ENCODE measurements at places on chromosomes 6 and 20.
A peak's percentile ranks its signal among the peaks of the same experiment; 100 is the strongest.

- no peak for DNase-seq
Observed at GRCh38 chr6:28768187-28768913, 155.4 kb downstream of the TRIM27 start.

- DNase-seq = no peak
Observed at GRCh38 chr20:46898423-46898822, 3.8 kb downstream of the EYA2 start.

DNA sequence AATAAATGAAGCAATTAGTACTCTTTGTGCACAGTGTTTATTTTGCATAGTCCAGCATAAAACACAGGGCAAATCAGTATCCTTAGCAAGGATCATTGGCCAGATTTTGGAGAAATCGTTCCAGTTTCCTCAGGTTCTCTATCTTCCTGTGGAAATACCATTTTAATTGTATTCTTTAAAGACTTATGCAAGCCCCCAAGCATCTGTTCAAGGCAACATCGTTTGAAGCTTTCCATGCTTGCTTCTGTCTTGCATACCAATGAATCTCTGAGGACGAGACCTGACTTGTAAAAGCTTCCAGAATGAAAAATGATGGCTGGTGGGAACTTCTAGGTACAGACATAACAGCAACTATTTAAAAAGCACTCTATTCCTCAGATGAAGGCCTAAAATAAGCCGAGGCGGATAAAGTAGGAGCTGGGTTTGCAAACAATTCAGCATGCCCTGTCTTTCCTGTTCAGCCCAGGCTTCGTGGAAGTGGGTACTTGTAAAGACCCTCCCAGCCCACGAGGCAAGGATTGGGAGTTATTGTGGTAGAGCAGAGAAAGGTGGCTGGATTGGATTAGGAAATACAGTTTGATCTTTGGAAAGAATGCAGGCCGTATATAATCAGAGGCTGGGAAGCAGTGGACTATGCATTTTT, 21.6 kb downstream of the NRSN1 start:
- DNase-seq = no peak

DNA sequence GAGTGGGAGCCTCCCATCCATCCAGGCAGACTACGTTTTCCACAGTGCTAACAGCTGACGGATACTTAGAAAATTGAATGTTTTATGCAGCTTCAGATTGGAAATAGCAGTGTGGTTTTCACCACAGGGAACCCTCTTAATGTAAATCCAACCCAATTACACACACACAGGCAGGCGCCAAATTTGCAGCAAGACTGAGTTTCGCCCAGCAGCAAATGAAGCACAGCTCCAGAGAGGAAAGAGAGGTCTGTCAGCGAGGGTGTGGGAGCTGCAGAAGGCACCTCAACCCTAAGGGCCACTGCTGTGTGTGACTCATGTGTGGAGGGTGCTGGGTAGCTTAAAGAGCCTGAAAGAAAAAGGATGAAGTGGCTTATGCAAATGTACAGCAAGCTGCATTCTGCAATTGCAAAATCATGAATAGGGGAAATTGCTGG, 365.7 kb downstream of the MAFB start:
- DNase-seq = no peak

DNA sequence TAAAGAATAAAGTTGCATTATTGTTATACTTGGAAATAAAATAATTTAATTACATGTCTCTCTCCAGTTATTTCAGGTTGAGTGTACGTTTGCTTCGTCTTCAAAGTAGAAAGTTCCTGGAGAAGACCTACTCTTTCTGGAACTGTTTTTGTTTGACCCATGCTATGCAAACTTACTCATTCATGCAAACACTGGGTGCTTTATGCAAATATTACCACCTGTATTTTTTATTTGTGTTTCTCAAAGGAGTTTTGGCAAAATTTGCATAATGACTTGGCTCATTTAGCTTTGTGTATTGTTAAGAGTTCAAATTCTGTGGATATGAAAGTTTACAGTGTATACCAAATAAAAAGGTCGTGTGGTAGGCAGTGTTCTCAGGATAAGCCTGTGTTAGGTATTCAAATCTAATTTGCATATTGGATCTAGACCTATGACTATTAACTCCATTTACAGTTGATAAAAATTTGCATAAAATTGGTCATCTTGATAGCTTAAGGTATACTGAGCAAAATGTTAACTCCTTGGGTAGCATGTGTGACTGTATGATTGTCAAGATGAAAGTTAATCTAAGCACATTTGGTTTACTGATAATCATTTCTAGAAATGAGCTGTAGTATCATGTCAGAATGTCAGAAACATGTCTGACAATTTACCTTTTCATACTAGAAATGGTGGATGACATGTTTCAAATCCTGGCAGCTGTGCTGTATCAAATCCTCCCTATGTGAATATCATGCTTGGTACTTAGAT, 65.2 kb downstream of the CDKAL1 start:
- no peak for DNase-seq

- DNase-seq = no peak
Observed at GRCh38 chr6:11329726-11330412, 97.4 kb upstream of the NEDD9 start.

GRCh38 chr6:133326584-133326983, 85.4 kb downstream of the EYA4 start:
- DNase-seq = no peak

GRCh38 chr6:2919401-2919800, 16.3 kb upstream of the SERPINB9 start:
- DNase-seq = no peak

DNA sequence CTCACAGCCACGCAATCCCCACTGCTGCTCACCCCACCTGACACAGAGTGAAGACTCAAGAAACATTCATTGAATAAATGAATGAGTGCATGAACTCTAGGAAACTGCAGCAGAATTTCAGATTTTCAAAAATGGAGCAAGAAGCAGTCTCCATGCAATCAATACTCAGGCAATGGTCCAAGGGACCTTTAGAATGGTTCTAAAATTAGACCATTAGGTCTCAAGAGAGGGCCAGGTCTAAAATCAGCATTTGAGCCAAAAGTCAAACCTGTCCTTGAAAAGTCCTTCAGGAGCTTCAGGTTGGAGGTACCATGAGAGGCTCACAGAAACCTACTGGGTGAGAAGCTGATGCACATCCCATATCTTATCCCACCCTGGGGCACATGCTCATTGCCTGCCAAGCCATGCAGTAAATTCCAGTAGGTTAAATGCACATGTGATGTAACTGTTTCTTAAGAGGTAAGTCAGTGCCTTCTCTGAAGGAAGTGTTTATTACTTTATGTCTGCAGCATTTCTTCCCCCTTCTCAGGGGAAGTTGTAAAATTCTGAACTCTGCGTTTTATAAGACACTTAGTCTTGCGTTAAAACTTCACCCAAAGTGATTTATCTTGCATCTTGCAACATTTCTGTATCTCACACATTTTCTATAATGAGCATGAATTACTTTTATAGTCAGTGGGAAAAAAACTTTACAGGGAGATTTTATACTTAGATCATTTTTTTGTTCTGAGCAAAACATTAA, 126.6 kb downstream of the ADAT2 start:
- DNase-seq = no peak

GRCh38 chr6:24403501-24403824, 727 bp downstream of the MRS2 start:
- DNase-seq = no peak

DNA sequence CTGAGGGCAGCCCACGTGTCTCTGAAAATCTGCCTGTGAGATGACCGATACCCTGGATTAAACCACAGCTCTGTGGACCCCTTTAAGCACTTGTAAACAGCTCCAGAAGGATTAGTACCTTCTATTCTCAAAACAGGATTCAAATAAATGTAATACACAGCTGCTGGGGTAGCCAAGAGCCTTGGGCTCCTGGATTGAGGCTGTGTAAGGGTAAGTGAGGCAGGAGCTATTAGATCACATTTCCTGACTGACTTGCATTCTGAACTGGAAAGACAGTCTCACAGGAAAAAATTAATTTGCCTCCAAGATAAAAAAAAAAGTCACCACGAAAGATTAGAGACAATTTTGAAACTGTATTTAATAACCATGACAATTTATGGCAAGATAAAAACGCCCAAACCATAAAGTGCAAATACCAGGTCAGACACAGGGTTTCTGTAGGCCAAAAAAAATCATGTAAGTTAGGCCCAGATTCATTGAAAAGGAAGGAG, 78.0 kb downstream of the TRMT11 start:
- DNase-seq = no peak

- DNase-seq = no peak
Observed at GRCh38 chr20:58504566-58504965, 10.6 kb downstream of the APCDD1L start.

- DNase-seq = peak; percentile 62
Observed at GRCh38 chr6:39980839-39981580, 46.7 kb upstream of the MOCS1 start.

DNA sequence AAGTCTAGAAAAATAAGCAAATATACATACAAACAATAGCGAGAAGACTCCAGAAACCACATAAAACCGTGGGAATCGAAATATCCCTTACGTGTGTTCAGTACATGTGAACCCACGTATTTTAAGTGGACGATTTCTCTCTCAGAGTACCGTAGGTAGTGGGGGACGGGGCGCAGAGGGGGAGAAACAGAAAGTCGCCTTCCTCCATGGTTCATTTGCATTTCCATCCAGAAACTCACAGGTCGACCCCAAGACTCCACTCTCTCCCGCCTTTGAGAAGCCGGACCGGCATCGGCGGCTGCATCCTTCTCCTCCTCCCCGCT, 538 bp upstream of the ENPP1 start:
- DNase-seq = no peak

DNA sequence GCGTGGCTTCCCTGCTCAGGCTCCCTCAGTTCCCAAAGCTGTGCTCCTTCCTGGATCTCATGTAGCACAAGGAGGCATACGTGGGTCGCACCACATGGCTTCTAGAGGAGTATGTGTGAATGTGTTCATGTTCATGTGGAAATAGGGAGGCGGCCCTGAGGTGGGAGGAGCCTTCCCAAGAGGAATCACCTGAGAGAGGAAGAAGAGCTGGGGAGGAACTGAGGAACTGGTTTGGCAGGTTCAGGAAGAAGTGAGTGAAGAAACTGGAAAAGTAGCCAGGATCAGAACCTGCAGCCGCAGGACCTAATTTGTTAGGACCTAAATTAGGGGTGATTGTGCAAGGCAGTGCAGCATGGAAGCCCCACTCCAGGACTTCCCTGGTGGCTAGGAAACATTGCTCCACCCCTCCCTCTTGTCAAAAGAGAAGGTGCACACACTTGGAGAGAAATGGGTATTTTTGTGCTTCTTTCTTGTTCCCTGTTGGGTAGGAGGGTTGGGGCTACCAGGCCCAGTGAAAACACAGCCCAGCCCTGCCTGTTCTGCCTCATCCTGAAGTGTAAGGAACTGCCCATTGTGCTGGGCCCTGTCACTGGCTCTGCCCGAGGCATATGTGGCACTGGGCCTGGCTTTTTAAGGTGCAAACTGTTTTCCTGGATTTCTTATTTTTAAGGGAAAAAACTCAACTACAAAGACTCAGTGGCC, 20.7 kb downstream of the SYNJ2 start:
- no peak for DNase-seq

- DNase-seq = peak; percentile 72
Observed at GRCh38 chr6:106444777-106445507, 84.4 kb downstream of the CRYBG1 start.

DNA sequence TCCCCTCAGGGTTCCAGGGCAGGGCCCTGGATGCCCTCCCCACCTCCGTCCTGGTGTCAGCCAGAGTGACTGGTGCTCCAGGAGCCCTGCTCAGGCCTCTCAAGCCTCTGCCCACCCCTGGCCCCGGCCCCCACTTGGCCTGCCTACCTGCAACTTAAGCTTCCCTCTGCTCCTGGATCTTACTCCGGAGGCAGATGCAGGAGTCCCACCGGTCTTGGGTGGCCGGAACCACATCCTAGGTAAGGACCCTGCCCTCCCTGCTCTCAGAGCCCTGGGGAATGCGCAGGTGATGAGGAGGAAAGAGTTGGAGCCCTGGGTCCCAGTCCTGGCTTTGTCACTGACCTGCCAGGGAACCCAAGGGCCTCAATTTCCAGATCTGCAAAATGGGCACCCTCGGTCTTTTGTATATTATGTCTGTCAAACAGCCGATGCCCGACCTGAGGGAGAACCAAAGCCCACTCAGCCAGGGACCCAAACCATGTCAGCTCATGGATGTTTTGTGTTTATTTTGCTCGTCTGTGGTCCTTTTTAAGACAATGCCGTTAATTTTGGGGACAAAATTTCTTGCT, 34.5 kb upstream of the BPIFA2 start:
- no peak for DNase-seq

GRCh38 chr6:118558464-118559217, 10.5 kb downstream of the PLN start:
- peak; percentile 35 for DNase-seq

GRCh38 chr6:53446151-53446550, 97.4 kb upstream of the ELOVL5 start:
- peak; percentile 30 for DNase-seq

- peak; percentile 10 for DNase-seq
Observed at GRCh38 chr20:38658879-38659596, 57.4 kb downstream of the ARHGAP40 start.

- no peak for DNase-seq
Observed at GRCh38 chr20:61369731-61370520, 117.9 kb downstream of the CDH4 start.

DNA sequence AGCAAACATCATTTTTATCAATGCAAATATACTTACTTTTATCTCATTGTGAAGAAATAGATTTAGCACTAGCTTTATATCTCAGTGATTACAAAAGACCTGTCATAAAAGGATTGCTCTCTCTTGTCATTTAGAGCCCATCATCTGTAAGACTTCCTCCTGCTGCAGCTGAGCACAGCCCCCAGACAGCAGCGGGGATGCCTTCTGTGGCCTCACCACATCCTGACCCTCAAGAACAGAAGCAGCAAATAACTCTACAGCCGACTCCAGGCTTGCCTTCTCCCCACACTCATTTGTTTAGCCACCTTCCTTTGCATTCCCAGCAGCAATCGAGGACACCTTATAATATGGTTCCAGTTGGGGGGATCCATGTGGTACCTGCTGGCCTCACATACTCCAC, 127.0 kb upstream of the EDN1 start:
- DNase-seq = no peak

- DNase-seq = no peak
Observed at GRCh38 chr6:140854318-140854717, 1278.4 kb upstream of the GJE1 start.

GRCh38 chr6:130407032-130407431, 41.2 kb downstream of the TMEM200A start:
- DNase-seq = peak; percentile 34

DNA sequence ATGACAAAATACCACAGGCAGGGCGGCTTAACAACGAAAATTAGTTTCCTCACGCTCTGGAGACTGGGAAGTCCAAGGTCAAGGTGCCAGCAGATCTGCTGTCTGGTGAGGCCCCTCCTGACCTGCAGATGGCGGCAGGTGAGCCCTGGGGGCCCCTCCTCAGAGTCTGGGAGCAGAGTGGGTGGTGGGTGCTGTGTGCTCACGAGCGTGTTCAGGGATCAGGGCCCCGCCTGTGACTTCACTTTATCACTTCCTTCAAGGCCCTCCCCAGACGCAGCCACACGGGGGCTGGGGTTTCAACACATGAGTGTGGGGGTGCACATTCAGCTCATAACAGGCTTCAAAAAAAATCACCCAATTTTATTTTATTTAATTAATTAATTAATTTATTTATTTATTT, 39.3 kb downstream of the SLC2A4RG start:
- DNase-seq = no peak

All from fibroblast of mammary gland (primary cell).